ENCODE measurements at places on chromosomes 12 and 14.

DNA sequence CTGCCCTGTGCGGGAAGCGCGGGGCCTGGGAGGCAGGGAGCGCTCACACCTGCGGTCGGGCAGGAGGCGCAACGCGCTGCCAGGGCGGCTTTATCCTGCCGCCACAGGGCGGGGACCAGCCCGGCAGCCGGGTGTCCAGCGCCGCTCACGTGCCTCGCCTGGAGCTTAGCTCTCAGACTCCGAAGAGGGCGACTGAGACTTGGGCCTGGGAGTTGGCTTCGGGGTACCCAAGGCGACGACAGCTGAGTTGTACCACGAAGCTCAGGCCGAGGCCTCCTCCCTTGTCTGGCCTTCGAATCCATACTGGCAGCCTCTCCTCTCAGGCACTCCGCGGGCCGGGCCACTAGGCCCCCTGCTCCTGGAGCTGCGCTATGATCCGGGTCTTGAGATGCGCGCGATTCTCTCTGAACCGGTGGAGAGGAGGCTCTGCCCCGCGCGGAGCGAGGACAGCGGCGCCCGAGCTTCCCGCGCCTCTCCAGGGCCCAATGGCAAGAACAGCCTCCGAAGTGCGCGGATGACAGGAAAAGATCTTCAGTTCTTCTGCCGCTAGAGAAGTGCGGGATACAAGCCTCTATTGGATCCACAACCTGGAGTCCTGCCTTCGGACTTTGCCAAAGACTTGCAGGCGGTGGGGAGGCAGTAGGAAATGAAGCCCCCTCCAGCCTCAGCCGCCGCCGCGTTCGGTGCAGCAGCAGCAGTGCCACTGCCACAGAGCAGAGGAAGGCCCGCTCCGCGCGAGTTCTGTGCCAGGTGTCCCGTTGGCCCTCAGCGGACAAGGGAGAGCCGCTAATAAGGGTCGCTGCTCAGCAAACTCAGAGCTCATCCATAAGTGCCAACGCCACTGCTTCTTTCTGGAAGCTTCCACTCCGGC is 6.8 kb downstream of the SIX1 start:
- ATAC-seq, result no peak

DNA sequence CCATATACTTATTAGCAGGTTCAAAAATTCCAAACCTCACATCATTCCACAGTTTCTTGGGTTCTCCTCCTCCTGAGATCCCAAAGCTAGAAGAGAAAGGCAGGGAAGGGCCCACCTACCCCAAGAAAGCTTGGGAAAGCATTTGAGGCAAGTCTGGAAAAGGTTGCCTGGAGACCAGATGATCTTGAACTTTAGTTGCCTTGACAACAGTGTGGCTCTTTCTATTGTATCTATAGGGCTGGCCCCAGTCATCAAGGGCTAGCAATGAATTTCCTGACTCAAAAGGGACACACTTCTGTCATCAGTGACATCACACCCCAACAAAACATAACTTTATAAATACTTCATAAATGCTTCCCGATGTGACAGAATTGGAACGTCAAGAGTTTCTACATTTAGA is 40.0 kb downstream of the ZFYVE1 start:
- no peak for ATAC-seq

DNA sequence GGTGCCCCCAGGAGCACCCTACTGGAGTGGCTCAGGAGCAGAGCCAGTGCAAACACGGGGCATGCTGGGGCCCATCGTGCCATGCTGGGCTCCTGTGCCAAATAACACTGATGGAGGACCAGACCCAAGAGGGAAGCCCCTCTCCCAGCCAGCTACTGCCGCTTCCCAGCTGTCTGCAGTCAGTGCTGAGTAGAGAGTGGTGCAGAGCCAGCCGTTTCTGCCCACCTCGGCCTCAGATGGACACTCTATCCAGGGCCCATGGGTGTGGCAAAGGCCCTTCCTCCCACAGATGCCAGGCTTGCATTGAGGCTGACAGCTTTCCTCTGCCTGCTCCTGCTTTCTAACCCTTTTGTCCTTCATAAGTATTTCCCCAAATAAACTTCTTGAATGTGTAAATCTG is 13.2 kb downstream of the CLBA1 start:
- no peak for ATAC-seq

DNA sequence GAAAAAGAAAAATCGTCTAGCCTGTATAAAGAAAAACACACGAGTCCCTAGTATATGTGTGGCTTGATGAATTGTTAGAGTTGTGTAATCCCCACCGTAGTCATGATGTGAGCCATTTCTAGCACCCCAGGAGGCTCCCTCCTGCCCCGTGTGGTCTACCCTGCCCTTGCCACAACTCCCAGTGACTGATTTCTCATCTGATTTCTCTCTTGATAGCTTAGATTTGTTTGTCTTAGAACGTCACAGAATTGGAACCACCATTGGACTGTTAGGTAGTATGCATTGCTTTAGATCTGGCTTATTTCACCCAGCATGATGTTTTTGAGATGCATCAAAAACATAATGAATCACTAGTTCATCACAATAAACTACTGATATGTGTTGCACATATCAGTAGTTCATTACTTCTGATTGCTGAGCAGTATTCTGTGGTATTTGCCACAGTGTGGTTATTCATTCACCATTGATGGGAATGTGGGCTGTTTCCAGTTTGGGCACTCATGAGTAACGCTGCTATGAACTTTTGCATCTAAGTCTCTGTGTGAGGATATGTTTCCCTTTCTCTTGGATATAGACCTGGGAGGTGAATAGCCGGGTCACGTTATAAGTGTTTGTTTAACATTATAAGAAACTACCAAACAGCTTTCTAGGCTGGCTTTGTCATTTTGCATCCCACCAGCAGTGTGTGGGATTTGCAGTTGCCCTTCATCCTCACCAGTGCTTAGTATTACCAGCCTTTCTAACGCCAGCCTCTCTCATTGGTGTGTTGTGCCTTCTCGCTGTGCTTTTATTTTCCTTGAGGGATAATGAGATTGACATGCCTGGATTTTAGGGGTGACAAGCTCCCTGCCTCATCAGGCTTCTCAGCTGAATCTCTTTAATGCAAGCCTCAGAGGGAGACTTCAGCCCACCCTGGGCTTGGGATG is 31.9 kb upstream of the NCOR2 start:
- ATAC-seq, result no peak

GRCh38 chr12:38919191-38919590 is 13.8 kb upstream of the CPNE8 start:
- no peak for ATAC-seq

All from gastroesophageal sphincter (tissue), 4 donors.